ENCODE measurements at places on chromosomes 6 and 20. TPM values are rescaled to one million over a fixed set of nuclear protein-coding genes. Genes with fewer than 3 reads are reported as not detected.

The C20orf141 gene
- not detected for total RNA-seq

The OR12D3 gene
- total RNA-seq: not detected

The CAGE1 gene
- not detected for total RNA-seq

The HSPA12B gene
- 8.4 TPM for total RNA-seq

DNA sequence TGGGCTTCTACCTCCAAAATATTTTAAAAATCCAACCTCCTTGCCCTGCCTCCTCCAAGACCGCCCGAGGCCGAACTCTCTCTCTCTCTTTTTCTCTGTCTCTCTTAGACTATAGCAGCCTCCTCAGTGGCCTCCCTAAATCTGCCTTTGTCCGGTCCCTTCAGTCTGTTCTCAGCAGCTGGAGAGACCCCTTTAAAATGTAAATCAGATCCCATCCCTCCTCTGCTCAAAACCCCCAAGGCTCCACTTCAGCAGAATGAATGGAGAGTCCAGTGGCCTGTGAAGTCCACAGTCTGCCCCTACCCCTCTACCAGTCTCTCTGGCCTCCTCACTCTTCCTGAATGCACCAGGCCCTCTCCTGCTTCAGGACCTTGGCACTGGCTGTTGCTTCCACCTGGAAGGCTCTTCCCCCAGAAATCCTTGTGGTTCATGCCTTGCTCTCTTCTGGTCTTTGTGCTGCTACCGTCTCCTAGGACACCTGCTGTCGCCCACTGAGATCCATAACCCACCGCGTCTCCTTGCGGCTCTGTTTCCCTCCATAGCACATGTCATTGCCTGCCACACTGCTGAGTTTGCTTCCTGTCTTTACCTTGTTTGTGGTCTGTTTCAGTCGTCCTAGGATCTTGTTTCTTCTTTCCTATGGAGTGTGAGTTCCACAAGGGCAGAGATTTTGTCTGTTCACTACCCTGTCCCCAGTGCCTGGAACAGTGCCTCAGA lies 6.0 kb downstream of the MLN start:
- no peak overlapping the region for H3K27ac ChIP-seq
- H3K4me3 ChIP-seq: no peak overlapping the region
- no peaks in the 10 kb centered on the region for H3K4me1 ChIP-seq
- H3K27me3 ChIP-seq: no peaks in the 10 kb centered on the region
- no peak for DNase-seq

DNA sequence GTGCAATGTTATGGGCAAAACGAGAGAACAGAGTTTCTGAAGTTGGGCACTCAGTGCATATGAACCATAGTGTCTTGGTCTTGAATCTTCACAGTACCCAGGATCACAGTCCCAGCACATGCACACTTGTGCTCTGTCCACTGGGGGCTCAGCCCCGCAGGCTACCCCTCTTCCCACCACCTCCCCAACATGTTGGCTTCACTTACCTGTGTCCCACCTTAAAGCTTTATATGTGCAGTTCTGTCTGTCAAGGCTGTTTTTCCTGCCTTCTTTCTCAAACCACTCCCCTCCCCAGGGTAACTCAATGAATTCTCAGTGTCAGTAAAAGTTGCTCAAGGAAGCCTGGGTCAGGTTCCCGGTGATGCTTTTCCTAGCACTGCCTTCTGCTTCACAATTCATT lies 129.9 kb downstream of the DOK5 start:
- no peaks in the 10 kb centered on the region for H3K27me3 ChIP-seq
- no peak overlapping the region for H3K4me3 ChIP-seq
- DNase-seq: no peak
- no peaks in the 10 kb centered on the region for H3K4me1 ChIP-seq
- H3K36me3 ChIP-seq: no peaks in the 10 kb centered on the region

GRCh38 chr20:3101737-3102574 lies 17.4 kb upstream of the AVP start:
- no peaks in the 10 kb centered on the region for H3K27me3 ChIP-seq
- no peak overlapping the region for H3K27ac ChIP-seq
- no peak for DNase-seq
- no peak overlapping the region for H3K4me3 ChIP-seq
- no peaks in the 10 kb centered on the region for H3K36me3 ChIP-seq
- no peaks in the 10 kb centered on the region for H3K4me1 ChIP-seq

DNA sequence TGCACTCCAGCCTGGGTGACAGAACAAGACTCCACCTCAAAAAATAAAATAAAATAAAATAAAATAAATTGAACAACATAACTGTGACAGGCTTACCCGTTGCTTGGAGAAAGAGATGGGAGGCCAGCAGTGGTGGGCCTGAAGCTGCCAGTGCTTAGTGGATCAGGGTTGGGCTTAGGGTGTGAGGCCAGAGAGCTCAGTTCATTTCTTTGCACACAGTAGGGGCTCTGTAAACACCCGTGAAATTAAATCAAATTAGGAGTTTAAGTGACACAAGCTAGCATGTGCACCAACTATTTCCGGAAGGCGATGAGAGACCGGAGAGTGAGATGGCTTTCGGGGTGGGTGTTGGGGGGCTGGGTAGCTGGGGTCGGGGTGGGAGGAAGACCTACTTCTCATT lies 25.8 kb upstream of the TTPAL start:
- no peak overlapping the region for H3K4me3 ChIP-seq
- H3K36me3 ChIP-seq: no peaks in the 10 kb centered on the region
- DNase-seq: no peak
- no peaks in the 10 kb centered on the region for H3K27me3 ChIP-seq

DNA sequence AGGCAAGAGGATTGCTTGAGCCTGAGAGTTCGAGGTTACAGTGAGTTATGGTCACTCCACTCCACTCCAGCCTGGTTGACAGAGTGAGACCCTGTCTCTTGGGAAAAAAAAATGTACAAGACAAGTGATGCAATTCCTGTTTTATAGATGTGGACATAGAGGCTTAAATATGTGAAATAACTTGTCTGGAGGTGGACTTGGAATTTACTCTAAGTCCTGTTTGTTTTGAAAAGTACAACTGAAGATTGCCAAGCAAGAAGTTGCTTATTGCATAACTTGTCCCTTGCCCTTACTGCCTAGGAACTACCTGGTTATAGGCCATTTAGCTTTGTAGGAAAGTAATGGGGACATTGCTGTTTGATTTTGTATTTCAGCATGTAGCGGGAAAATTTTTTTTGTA lies 26.0 kb upstream of the ADIG start:
- H3K27me3 ChIP-seq: no peaks in the 10 kb centered on the region
- DNase-seq: no peak
- H3K36me3 ChIP-seq: peaks cover 50% of the 10 kb centered on the region
- no peak overlapping the region for H3K4me3 ChIP-seq
- no peak overlapping the region for H3K27ac ChIP-seq

GRCh38 chr6:101110814-101111213 lies 229.7 kb upstream of the ASCC3 start:
- no peaks in the 10 kb centered on the region for H3K27me3 ChIP-seq
- no peaks in the 10 kb centered on the region for H3K36me3 ChIP-seq
- DNase-seq: no peak
- H3K27ac ChIP-seq: no peak overlapping the region

DNA sequence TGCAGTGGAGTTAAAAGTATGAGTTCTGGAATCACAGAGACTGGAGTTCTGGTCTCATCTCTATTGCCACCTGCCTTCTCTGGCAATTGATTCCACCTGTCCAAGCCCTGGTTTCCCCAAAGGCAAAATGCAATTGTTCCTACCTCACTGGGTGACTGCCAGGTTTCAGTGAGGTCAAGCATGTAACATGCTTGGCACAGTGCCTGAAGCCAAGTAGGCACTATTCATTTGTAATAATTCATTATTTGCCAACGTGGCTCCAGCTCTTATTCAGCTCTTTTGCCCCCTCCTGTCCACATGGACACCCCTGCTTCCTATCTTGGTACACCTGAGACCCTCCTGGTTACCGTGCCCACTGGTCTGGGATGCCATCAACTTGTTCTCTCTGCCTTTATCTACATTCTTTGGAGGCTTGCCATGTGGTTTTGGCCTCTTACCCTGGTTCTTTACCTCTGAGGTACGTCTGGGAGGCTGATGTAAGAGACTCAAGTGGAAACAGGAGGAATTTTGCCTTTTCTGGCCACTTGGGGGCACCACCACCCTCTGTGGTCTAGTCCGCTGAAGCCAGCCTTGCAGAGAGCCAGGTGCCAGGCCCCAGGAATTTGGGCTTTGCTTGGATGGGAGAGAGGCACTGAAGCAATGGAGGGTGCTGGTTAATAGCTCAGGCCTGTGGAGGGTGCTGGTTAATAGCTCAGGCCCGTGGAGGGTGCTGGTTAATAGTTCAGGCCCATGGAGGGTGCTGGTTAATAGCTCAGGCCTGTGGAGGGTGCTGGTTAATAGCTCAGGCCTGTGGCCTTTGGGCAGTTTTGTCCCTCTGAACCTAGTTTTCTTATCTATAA lies 1.7 kb downstream of the KCNK15 start:
- peak; percentile 95 for DNase-seq

DNA sequence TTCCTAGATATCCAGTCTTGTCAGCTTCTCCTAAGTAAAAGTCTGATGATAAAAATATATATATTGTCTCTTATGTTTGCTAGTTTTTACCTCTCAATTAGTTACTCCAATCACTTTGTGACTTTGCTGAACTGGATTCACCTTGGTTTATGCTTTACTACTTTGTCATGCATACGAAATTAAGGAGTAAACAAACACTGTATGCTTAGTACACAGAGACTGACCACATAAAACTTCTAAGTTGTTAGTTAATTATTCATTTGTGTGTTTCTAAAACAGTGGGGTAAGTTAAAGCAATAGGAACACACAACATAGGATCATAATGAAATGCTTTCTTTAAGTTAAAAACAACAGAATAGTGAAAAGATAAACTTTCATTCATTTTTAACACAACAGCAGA lies 877.3 kb upstream of the MAP3K7 start:
- no peak overlapping the region for H3K4me3 ChIP-seq
- no peak for DNase-seq
- no peaks in the 10 kb centered on the region for H3K36me3 ChIP-seq

- no peaks in the 10 kb centered on the region for H3K27me3 ChIP-seq
- no peaks in the 10 kb centered on the region for H3K4me1 ChIP-seq
- H3K4me3 ChIP-seq: no peak overlapping the region
- peak; percentile 40 for DNase-seq
- peaks cover 59% of the 10 kb centered on the region for H3K36me3 ChIP-seq
Measured at GRCh38 chr20:34538671-34539123, 19.8 kb upstream of the MAP1LC3A start.

GRCh38 chr20:59736366-59736765 lies 132.0 kb downstream of the PHACTR3 start:
- no peaks in the 10 kb centered on the region for H3K36me3 ChIP-seq
- H3K4me1 ChIP-seq: no peaks in the 10 kb centered on the region
- no peaks in the 10 kb centered on the region for H3K27me3 ChIP-seq
- no peak for DNase-seq

DNA sequence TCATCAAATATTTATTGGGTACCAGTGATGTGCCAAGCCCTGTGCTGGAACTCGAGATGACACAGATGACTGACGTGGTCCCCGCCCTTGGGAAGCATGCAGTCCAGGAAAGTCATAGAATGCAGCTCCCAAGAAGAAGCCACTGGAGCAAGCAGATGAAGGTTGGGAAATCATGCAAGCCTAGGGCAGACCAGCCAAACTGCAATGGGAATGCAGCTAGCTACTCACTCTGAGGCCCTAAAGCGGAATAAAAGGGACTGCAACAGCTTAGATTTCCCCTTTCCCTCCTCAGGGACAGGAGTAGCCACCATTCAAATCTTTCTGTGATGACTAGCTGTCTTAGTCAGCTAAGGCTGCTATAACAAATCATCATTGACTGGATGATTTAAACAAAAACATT lies 152.2 kb downstream of the MAFB start:
- H3K4me3 ChIP-seq: no peak overlapping the region
- no peaks in the 10 kb centered on the region for H3K27me3 ChIP-seq
- no peaks in the 10 kb centered on the region for H3K36me3 ChIP-seq
- no peak for DNase-seq
- no peaks in the 10 kb centered on the region for H3K4me1 ChIP-seq

Measured in thyroid gland (tissue), 4 donors.